ENCODE measurements at places on chromosomes 4 and X.

DNA sequence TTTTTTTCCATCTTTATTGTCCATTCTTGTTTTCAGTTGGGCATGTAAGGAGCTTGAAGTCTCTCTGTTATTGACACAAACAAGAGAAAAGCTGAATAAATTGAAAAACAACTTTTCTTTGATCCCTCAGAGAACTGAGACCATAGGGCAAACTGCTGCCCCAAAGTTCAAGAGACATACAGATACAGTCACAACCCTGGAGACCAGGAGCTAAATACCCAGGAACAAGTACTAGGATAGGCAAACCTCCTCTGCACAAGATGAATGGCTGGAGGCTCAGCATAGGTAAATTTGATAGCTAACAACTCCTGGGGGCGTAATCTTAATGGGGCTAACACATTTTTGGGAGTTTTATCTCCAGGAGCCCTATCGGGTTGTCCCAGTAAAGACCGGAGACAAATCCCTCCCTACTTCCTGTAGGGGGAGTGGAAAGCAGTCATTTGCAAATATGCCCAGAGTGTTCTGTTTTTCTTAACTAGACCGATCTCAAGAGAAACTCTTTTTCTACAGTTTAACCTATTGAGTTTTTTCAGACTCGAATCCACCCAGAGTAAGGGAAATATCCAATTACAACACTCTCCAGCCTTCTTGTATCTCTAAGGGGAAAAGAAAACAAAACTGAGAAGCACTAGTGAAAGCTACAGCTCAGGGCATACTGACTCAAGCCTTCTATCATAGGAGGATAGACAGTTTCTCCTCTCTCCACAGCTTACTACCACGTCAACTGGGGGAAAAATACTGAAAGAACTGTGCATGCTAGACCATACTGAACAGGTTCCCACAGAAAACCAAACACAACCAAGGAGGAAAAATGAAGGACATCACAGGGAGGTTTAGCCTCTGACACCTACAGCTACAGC lies 23.1 kb downstream of the MAGEA8 start:
- DNase-seq, result no peak

GRCh38 chrX:153620576-153620975 lies 21.6 kb upstream of the CCNQ start:
- no peak for DNase-seq

GRCh38 chrX:37287741-37288444 lies 61.3 kb upstream of the PRRG1 start:
- DNase-seq, result no peak

GRCh38 chr4:36211084-36211483 lies 33.2 kb downstream of the ARAP2 start:
- DNase-seq, result no peak

- DNase-seq, result no peak
Measured at GRCh38 chr4:77352192-77352591, 195.2 kb downstream of the CCNG2 start.

DNA sequence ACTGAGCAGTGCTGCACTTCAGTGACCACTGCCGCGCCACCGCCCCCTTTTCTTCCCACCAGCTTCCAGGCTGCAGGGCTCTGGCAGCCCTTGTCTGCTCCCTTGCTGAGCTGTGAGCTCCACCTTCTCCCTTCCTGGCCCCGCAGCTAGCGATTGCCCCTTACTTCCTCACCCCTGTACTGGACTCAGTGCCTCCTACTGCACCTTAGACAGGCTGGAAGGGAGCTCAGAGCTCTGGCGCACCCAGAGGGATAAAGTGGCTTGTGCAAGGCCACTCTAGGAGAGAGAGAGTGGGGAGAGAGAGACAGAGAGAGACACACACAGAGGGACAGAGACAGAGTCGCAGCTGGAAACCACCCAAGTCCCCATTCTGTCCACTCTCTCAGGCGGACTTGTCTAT lies 6.0 kb downstream of the RASL11B start:
- no peak for DNase-seq

DNA sequence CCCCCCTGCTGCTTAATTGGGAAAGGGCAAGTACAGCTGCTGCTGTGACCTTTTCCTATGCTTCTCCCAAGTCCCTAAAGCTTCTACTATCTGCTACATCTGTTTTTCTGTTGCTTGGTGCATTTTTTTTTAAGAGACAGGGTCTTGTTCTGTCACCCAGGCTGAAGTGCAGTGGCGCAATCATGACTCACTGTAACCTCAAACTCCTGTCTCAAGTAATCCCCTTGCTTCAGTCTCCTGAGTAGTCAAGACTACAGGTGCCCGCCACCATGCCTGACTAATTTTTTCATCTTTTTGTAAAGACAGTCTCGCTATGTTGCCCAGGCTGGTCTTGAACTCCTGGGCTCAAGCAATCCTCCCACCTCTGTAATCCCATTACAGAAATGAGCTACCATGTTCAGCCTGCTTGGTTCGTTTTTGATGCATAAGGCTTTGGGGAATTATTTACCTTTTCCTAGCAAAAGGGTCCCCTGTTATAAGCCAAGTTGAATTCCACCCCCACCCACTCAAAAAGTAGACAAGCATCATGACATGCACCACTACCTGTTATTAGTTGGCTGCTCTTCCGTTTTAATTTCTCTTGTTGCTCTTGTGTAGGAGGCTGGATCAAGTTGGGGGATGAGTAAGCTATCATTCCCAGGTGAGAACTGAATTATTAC lies 39.6 kb downstream of the DGKK start:
- no peak for DNase-seq

DNA sequence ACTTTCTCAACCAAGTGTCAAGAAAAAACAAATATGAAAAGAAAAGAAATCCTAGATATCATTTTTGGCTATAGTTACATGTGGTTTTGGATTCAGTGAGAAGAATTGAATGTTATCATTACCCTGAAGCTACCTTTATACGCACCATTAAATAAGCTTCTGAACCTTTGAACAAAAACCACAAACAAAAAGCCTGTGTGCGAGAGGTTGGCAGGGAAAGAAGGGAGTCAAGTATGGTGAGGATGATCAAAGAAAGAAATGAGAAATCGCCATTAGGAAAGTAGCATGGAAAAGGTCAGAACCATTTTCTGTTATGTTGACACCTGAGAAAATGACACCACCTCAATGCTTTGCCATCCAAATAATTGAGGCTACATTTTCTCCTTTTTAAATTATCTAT lies 1.2 kb upstream of the SLC7A11 start:
- no peak for DNase-seq

DNA sequence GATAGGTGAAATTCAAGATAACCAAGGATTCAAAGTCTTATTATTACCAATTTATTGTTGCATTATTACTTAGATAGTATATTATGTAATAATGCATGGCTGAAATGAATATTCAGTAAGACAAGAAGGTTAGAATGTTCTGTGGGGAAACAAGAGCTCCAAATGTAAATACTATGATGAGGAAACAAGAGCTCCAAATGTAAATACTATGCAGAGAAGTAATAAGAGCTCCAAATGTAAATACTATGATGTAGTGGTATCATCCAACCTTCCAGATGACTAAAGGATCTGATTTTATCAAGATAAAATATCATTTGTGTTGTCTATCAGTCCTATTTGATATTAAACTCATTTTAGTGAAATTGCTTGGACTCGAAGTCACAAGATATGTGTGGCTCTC lies 82.2 kb upstream of the PCDH18 start:
- DNase-seq, result no peak

DNA sequence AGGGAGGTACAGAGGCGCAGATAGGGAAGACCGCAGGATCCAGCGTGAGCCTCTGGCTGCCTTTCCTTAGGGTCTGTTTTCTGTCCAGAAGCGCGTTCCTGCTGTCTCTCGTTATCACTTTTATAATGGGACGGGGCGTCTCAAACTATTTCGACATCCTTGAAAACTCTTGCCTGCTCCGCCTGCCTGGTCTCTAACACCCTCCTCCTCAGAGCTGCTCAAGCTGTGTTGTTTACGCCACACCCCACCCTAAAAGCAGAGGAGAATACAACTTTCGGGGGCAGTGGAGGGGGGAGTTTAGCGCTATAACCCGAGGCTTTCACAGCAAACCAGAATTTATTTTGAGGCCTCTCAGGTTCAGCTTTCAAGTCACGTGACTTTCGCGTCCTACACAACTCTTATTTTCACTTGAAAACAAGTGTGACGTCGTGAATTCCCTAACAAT lies 646 bp upstream of the FAM3A start:
- no peak for DNase-seq

DNA sequence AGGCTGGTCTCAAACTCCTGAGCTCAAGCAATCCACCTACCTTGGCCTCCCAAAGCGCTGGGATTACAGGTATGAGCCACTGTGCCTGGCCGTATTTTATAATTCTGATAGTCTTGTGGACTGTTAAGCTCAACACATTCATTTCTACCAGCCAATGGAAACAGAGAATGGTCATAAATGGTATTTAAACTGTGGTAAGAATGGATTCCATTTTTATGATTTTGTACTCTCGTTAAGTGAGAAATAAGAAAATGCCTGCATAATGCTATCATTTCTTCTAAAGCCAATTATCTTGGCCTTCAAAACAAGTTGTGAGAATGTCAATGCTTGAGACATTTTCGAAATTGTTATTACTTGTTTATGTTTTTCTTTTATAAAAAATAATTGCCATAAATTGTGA lies 321.0 kb downstream of the IL15 start:
- no peak for DNase-seq

GRCh38 chr4:110211007-110211769 lies 12.8 kb upstream of the ELOVL6 start:
- no peak for DNase-seq

DNA sequence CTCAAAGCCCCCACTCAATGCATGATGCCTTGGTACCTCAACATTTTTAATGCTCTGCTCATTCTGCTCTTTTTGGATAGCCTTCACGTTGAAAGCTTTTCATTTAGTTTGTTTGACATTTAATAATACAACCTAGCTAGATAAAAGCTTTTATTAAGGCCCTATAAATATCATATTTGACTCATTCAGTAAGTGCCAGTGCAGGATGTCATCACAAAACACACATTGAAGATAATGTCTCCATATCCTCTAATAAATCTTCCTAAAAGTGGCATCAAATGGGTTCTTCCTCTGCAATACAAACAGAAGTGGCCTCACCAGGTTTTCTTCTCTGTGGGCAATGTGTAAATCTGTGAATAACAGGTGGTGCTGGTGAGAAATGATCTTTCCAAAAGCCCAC lies 12.0 kb upstream of the PCYT1B start:
- no peak for DNase-seq

DNA sequence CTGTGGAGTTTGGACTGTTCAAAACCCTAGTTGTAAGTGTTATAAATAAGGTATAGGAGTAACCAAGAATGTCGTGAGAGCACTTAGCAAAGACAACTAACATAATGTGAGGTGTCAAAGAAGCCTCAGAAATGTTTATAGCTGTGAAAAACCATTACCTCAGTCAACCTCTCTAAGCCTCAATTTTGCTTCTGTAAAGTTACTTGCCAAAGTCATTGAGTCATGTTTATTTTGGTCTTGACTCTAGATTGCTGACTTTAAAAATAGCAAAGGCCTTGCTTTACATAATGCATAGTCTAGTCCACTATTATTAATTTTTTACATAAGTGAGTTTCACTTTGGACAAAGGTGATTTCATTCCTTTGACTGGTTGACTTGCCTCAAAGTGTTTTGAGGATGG lies 257.6 kb upstream of the CXXC4 start:
- no peak for DNase-seq

GRCh38 chr4:17811078-17811603 lies 362 bp downstream of the NCAPG start:
- no peak for DNase-seq

DNA sequence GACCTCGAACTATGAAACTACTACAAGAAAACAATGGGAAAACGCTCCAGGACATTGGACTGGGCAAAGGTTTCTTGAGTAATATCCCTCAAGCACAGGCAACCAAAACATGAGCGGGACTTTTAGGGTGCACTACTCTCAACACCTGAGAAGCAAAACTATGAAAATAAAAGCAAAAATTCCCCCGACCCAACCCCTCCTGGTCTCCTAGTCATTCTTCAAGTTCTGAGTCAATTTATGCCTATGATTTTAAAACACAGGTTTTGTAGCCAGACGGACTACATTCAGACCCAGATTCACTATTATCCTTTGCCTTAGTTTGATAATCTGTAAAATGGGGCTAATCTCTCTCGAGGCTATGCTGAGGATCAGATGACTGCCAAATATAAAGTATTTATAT lies 97.0 kb downstream of the SOWAHB start:
- DNase-seq, result no peak

DNA sequence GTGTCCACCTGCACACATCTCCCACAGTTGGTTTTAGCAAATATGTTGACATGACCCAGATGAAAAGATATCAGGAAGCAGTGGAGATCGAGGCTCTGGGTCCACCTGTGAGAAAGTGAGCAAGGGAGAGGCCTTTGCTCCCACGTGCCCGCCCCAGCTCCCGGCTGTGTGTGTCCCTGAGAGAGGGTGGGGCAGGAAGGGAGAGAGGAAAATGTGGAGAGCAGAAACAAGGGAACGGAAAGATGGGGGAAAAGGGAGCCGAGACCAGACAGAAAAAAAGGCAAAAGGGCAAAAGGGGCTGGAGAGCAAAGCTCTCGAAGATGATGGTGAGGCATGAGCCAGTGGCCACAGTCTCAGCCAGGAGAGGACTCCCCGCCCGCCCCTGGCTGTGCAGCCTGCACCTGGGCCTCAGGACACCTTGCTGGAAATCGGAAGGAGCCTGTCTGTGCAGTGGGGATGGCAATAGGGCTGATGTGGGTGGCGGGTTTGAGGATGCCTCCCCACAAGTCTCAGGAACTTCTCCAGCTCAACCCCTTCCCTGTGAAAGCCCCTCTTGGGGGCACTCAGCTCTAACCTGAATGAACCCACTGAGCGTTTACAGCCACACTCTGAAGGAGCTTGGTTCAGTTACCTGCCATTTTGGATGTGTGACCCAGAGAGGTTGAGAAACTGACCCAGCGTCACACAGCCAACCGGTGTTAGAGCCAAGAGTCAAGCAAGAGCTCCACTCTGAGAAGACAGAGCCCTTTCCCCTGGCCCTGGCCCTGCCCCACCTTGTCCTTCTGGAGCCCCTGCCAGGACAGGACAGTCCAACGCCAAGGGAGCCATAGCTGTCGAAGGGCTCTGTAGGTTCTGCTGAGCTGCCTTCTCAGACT lies 20.3 kb upstream of the MSX1 start:
- DNase-seq, result no peak

DNA sequence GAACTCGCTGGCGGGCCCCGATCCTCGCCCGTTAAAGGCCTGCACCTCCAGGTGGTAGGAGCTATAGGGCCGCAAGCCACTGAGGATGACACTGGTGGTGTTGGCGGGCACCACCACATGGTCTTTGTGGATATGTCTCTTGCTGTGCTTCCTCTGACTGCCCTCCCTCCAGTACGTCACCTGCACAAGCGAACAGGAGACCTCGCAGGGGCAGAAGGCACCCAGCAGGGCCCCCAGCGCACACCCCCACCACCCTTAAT lies 20.7 kb downstream of the L1CAM start:
- DNase-seq, result no peak

GRCh38 chrX:133417364-133417763 lies 2.1 kb upstream of the GPC4 start:
- DNase-seq, result no peak

Data from activated CD4-positive, CD25-positive, alpha-beta regulatory T cell treated with anti-CD3 and anti-CD28 coated beads, Interleukin-2, amount 50 U/mL, for 16 hours (primary cell).